ENCODE measurements at places on chromosomes 1 and 21.

DNA sequence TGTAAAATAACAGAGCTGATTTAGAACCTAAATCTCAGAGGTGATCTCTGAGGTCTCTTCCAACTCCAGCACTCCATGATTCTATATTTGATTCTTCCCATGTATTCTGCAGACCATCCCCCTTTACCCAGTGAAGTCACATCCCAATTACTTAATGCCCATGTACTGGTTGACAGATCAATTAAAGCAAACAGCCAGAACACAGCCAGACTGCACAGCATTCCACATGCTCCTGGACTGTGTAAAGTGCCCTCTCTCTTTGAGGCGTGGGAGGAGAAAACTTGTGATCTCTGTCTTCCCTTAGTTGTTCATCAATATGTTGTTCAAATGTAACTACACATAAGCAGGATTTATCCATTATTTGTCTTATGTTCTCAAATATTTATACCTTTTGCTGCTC is 18.1 kb downstream of the NOS1AP start:
- no peak for DNase-seq

DNA sequence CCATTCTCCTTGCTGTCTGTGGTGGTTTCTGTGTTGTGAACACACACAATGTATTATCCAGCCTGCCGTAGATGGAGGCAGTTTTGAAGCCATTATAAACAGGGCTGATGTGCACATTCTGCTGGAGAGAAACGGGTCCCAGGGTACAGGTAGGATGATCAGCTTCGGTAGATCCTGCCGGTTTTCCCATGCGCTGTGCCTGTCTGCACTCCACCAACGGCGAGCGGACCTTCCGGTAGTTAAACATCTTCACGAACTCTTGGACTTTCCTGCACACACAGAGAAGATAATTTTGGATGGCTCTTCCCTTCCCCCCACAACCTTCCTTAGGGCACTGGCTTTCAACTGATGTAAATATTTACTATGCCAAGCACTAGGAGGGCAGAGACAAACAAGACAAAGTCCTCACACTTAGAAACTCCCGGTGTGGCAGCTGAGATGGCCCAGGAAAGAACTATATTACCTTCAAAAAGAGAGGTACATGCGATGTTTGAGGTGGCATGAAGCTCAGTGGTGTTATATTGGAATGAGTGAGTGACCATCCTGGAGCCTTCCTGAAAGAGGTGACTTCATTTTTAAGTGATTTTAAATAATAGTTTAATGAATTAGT is 41.7 kb downstream of the ALPL start:
- DNase-seq: no peak

DNA sequence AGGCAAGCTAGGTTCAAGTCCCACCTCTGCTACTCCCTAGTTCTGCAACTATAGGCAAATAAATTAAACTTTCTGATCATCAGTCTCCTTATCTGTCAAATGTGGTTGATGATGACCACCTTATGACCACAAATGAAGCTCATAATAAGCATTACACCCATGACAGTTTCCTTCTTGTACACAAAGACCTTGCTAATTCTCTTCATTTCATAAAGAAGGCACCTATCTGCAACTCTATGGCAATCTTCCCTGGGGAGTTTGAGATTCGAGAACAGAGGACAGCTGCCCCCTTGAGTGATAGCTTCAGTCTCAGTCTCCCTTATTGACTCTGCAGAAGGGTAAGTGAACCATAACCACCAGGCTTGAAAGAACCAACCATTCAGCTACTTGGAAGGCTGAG is 503.1 kb upstream of the DAB1 start:
- DNase-seq: no peak

DNA sequence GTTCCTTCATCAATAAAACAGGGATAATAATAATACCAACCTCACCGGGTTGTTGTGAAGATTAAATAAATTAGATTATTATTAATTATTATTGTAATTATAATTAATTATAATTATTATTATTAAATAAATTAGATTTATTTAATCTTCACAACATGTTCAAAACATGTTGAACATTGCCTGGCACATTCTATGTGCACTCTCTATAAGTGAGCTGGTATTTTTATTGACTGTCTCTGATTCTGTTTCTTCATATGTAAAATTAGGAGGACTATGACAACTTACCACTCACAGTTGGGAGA is 834 bp upstream of the C8B start:
- no peak for DNase-seq
